Stimulated activated CD4-positive, alpha-beta T cell treated with anti-CD3 and anti-CD28 coated beads, Interleukin-4, amount 100 ng/mL, for 1 hour (primary cell): ENCODE measurements at places on chromosomes 7 and 10.
A peak's percentile ranks its signal among the peaks of the same experiment; 100 is the strongest.

DNA sequence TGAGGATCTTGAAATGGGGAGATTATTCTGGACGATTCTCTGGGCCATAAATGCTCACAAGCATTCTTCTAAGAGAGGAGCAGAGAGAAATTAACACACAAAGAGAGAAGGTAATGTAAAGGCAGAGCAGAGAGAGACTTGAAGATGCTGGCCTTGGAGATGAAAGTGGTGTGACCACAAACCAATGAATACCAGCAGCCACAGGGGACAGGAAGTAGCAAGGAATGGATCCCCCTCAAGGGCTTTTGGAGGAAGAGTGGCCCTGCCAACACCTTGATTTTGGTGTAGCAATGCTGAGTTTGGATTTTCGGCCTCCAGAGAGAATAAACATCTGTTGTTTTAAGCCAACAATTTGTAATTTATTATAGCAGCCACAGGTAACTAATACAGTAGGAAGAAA, 1155.6 kb downstream of the TYW1 start:
- no peak for DNase-seq

DNA sequence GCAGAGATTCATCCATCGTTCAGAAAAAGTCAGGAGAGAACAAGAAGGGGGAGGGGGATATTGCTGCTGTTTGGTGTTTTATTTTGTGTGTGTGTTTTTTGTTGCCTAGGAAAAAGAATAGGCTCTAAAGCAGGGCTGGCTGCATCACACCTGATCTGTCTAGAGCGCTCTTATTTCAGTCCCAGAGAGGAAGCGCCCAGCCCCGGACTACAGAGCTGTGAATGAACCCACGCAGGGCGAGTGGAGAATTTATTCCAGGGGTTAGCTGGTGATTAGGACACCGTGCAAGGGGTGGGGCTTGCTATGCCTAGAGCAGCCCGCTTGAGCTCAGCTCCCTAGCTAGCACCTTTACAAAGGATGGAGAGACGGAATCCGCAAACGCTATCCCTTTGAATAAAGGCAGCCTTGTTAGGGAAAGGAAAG, 621 bp upstream of the FAM13C start:
- DNase-seq = no peak

GRCh38 chr10:62763155-62763554, 41.4 kb upstream of the ADO start:
- DNase-seq = no peak

GRCh38 chr7:94054130-94054529, 50.0 kb upstream of the BET1 start:
- DNase-seq = no peak

DNA sequence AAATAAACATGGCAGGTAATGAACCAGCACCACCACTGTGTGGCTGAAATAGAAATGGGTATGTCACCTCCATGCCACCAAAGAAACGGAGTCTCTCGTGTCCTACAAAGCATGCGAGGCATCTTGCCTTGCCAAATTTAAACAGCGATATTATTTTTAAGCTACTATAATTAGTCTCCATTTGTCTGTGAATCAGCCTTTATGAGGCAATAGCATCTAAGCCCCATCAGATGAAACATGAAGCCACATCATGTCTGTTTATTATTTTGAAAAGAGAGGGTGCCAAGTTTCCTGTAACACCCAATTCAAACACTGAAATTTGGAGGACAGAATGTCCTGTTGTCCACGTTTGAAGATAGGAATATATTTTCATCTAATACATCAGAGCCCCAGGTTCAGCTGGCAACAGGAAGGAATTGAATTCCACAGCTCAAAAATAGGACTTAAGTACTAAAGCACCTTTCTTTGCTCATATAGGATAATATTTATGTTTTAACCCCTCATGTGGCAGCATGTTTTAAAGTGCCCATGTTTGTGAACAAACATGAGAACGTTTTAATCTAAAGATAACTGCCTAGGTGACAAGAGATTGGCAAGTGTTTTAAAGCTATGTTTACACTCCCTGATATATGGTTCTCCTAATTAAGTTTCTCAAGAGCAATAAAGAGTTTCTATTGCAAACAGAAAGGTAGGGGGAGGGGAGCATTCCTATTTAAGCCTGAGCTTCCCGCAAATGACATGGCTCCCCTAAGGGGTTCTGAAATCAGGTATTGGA, 86.8 kb downstream of the SORBS1 start:
- no peak for DNase-seq

DNA sequence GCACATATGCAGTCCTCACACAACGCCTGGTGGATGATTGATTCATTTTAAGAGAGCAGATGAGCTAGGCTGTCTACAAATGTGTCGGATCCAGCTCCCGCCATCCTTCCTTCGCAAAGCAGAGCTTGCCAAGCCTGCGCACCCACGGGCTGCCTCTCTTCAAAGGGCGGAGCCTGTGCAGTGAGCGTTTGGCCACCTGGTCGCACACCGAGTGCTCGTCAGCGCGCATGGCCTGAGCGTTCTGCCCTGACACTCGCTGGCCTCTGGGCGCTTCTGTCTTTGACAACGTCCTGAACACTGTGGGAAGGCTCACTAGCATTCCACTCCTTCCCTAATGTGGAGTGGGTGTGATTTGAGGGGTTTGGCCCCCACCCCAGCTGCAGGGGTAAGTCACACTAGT, 47.1 kb upstream of the TMEM72 start:
- peak; percentile 31 for DNase-seq
